ENCODE measurements at places on chromosomes 7 and 10. TPM values are rescaled to one million over a fixed set of nuclear protein-coding genes. Genes with fewer than 3 reads are reported as not detected.

C10orf143 gene
- 0.14 TPM for total RNA-seq

NANOS1 gene
- 0.11 TPM for total RNA-seq

STRA8 gene
- total RNA-seq, result not detected

FAM221A gene
- 8.4 TPM for total RNA-seq

TMEM60 gene
- 10.2 TPM for total RNA-seq

ANKRD30A gene
- total RNA-seq, result not detected

MKRN1 gene
- total RNA-seq, result 49.5 TPM

All from pulmonary artery endothelial cell (primary cell).